ENCODE measurements at places on chromosomes 2 and 18. TPM values are rescaled to one million over a fixed set of nuclear protein-coding genes. Genes with fewer than 3 reads are reported as not detected.

- H3K4me3 ChIP-seq: no peak overlapping the region
- H3K27me3 ChIP-seq: peaks cover 2% of the 10 kb centered on the region
- no peaks in the 10 kb centered on the region for H3K36me3 ChIP-seq
- no peaks in the 10 kb centered on the region for H3K4me1 ChIP-seq
- no peak overlapping the region for H3K27ac ChIP-seq
Observed at GRCh38 chr2:102841107-102841840, 79.4 kb downstream of the TMEM182 start.

- H3K4me3 ChIP-seq: peak overlapping the region; percentile 68
- peak overlapping the region; percentile 82 for H3K27ac ChIP-seq
- H3K36me3 ChIP-seq: no peaks in the 10 kb centered on the region
- DNase-seq: no peak
- H3K27me3 ChIP-seq: no peaks in the 10 kb centered on the region
Observed at GRCh38 chr2:221529943-221530652, 42.0 kb downstream of the EPHA4 start.

GRCh38 chr18:45852631-45853030 is 27.2 kb downstream of the SIGLEC15 start:
- H3K4me3 ChIP-seq: no peak overlapping the region
- no peaks in the 10 kb centered on the region for H3K27me3 ChIP-seq
- no peaks in the 10 kb centered on the region for H3K4me1 ChIP-seq
- DNase-seq: no peak
- no peak overlapping the region for H3K27ac ChIP-seq
- peaks cover 17% of the 10 kb centered on the region for H3K36me3 ChIP-seq

- H3K4me3 ChIP-seq: no peak overlapping the region
- no peak overlapping the region for H3K27ac ChIP-seq
- H3K27me3 ChIP-seq: peaks cover 34% of the 10 kb centered on the region
- H3K36me3 ChIP-seq: no peaks in the 10 kb centered on the region
- H3K4me1 ChIP-seq: peaks cover 5% of the 10 kb centered on the region
- DNase-seq: no peak
Observed at GRCh38 chr2:11556101-11556806, 22.4 kb downstream of the GREB1 start.

The RBM45 gene
- total RNA-seq: 12.5 TPM

- DNase-seq: no peak
- H3K4me3 ChIP-seq: no peak overlapping the region
- peaks cover 17% of the 10 kb centered on the region for H3K4me1 ChIP-seq
Observed at GRCh38 chr2:191318729-191319078, 73.5 kb downstream of the MYO1B start.

The DSEL gene
- 0.14 TPM for total RNA-seq

The ARHGEF4 gene
- total RNA-seq: 0.58 TPM

DNA sequence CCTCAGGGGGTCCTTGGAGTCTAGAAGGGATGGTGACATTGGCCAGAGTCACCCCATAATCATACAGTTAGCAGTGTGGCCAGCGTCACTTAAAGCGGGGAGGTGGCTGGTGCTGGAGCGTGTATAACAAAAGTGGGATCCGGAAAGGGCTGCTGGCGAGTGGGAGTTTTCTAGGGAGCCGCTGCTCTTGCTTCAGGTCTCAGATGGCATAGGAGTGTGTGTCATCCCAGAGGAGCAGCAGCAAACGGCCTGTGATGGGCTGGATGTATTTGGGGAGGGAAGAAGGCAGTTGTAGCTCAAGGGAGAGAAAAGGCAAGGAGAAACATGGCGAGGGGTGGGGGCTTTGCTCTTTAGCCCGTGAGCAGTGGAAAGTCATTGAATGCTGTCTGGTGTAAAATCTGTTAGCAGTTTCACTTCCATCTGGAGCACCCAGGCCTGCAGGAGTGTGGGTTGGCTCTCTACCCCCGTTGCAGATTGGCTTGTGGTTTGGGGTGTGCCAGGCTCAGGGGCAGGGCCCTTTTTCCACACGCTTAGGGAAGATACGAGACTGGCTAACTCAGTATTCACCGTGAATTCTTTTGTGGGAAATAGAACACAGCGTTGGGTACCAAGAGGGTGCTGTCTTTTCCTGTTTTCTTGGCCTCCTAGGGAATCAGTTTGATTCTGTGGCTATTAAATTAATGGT is 120.5 kb downstream of the AGAP1 start:
- H3K27me3 ChIP-seq: peaks cover 5% of the 10 kb centered on the region
- no peak overlapping the region for H3K4me3 ChIP-seq
- no peak overlapping the region for H3K27ac ChIP-seq
- no peaks in the 10 kb centered on the region for H3K4me1 ChIP-seq
- no peaks in the 10 kb centered on the region for H3K36me3 ChIP-seq

DNA sequence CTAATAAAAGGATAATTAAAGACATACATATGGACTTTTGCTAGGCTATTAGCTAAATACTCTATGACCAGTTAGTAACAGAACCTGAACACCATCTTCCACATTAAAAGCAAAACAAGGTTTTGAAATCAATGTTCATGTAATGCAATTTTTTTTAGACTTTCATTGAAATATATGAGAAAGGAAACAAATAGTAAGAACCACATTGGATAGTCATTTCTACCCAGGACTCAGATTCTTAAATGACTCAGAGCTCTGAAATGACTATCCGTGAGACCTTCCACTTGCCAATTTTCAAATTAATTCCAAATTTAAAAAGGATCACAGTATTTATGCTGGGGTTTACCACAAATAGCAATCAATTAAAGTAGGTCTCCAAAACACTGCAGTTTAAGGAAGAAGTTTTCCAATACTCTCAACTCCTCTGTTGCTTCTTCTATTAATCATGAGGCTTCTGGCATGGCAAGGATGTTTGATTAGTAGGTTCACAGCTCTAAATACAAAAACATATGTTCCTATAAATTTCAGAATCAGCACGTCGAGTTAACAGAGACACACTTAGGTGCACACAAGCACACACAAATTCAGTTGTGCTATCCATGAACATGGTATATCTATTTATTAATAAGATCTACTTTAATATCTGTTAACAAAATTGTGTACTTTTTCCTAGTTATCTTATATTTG is 841.0 kb downstream of the RNF144A start:
- peaks cover 18% of the 10 kb centered on the region for H3K4me1 ChIP-seq
- no peak overlapping the region for H3K27ac ChIP-seq
- peaks cover 28% of the 10 kb centered on the region for H3K36me3 ChIP-seq
- peaks cover 20% of the 10 kb centered on the region for H3K27me3 ChIP-seq
- DNase-seq: no peak
- no peak overlapping the region for H3K4me3 ChIP-seq

- H3K4me3 ChIP-seq: no peak overlapping the region
- no peak overlapping the region for H3K27ac ChIP-seq
- no peaks in the 10 kb centered on the region for H3K27me3 ChIP-seq
- no peak for DNase-seq
- H3K4me1 ChIP-seq: no peaks in the 10 kb centered on the region
Observed at GRCh38 chr2:6531304-6531703, 334.4 kb downstream of the CMPK2 start.

- no peaks in the 10 kb centered on the region for H3K36me3 ChIP-seq
- no peak for DNase-seq
- no peak overlapping the region for H3K4me3 ChIP-seq
- no peak overlapping the region for H3K27ac ChIP-seq
- no peaks in the 10 kb centered on the region for H3K27me3 ChIP-seq
- no peaks in the 10 kb centered on the region for H3K4me1 ChIP-seq
Observed at GRCh38 chr2:83261591-83262136, 1197.4 kb downstream of the SUCLG1 start.

- H3K27ac ChIP-seq: no peak overlapping the region
- peaks cover 42% of the 10 kb centered on the region for H3K4me1 ChIP-seq
- H3K27me3 ChIP-seq: no peaks in the 10 kb centered on the region
- no peak overlapping the region for H3K4me3 ChIP-seq
Observed at GRCh38 chr2:28590496-28591301, 94.8 kb downstream of the PLB1 start.

DNA sequence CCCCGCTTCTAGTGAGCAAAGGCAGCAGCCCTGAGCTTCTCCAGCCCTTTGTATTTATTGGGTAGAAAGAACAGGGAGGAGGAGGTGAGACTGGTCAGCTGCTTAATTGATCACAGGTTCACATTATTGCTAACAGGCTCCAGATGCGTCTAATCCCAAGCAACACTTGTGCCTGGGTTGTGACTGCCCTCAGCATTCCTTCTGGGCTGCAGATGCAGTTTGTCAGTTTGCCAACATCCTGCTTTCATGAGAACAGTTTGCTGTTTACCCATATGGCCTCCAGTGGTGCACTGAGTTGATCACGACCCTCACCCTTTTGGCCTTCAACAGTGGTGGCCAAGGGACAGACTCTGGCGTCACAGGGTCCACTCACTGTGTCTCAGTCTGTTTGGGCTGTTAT is 159.5 kb upstream of the ZNF516 start:
- no peak overlapping the region for H3K4me3 ChIP-seq
- H3K36me3 ChIP-seq: no peaks in the 10 kb centered on the region
- H3K27ac ChIP-seq: no peak overlapping the region
- peaks cover 50% of the 10 kb centered on the region for H3K27me3 ChIP-seq
- H3K4me1 ChIP-seq: peaks cover 15% of the 10 kb centered on the region
